ENCODE measurements at places on chromosomes 7 and 10.

GRCh38 chr7:115211171-115211570 is 289.3 kb downstream of the MDFIC start:
- no peak for DNase-seq

DNA sequence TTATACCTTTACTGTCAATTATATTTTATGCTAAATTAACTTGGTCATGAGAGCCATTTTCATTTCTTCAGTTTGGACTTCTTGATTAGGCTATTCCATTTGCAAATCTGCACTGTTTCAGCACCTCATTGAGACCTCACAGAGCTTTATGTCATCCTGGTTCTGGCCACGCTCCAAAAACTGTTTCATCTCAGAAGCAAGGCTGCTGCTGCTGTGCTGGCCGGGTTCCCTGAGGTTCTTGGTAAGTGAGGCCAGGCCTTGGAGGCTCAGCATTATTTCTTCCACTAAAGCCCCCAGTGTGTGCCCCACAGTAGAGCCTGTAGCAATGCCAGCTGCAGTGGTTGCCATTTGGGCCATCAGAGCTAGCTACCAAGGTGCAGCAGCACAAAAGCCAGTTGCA is 7.8 kb upstream of the ZNF485 start:
- DNase-seq: no peak

DNA sequence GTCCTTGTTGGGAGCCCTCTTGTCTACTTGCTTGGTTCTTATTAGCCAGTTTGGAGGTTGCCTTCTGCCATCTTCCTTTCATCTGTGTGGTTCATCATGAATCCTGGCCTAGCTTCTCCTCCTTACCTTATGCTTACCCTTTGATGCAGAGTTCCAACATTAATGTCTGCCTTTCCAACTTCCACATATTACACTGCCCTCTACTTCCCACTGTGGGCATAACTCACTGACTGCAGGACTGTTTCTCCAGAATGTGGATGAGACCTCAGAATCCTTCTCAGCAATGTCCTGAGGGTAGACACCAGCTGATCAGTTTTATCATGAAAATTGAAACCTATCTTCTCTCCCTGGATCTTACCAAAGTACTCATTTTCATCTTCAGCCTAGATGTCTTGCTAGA is 491.0 kb downstream of the LRMDA start:
- no peak for DNase-seq

DNA sequence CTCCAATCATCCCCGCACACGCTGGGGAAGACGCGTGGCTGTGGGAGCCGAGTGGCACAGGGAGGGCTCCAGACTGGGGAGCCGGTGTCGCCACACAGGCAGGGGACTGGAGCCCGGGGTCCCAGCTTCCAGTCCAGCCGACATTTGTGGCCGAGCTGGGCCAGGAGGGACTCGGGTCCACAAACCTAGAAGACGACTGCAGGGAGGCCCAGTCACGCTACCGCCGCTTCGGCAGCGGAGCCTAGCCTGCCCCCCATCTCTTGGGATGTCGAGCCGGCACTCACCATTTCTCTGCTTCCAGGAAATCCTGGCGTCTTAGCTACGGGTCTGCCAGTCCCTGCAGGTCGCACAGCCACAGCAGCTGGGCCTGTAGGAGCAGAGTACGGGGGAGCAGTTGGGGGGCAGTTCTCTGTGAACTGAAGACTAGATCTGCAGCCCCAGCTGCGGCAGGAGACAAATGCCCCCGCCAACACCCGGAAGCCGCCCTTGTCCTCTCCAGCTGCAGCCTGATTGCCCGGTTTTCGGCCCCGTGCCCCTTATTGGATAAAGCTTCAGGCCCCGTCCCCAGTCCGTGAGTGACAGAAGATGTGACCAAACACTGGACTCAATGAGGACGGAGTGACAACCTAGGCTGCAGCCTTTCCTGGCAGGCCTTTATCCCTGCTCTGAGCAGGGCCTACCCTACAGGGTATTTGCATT is 270.7 kb downstream of the ZNF33B start:
- DNase-seq: peak; percentile 80

- no peak for DNase-seq
Measured at GRCh38 chr7:64640504-64640903, 25.4 kb upstream of the ZNF107 start.

GRCh38 chr7:108347616-108348015 is 108.6 kb downstream of the NRCAM start:
- no peak for DNase-seq

All from GM10248 (cell line).